ENCODE measurements at places on chromosomes 7 and 10. TPM values are rescaled to one million over a fixed set of nuclear protein-coding genes. Genes with fewer than 3 reads are reported as not detected.

- no peak for DNase-seq
Observed at GRCh38 chr7:28061824-28062196, 118.8 kb downstream of the JAZF1 start.

DNA sequence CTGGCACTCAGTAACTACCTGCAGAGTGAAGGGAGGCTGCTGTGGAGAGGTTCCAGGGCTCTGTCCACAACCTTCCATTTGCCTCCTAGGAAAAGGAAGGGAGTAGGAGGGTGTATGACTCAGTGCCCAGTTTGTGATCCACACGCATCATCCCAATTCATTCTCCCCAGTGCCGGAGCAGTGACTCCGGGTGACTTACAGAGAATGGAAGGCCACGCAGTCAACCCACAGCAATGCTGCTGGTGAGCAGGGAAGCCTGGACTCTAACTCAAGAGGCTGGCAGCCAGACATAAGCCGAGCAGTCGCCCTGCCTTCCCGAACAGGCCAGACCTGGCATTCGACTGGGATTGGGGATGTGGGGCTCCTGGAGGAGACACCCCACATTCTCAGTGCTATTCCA, 139.9 kb downstream of the SH3PXD2A start:
- no peak for DNase-seq

GRCh38 chr7:33395340-33395739, 266.0 kb downstream of the BBS9 start:
- no peak for DNase-seq

- no peak for DNase-seq
Observed at GRCh38 chr7:81846398-81846797, 76.6 kb upstream of the HGF start.

- no peak for DNase-seq
Observed at GRCh38 chr10:120770496-120770895, 80.7 kb upstream of the WDR11 start.

- DNase-seq = no peak
Observed at GRCh38 chr7:31249671-31250070, 90.9 kb downstream of the NEUROD6 start.

- no peak for DNase-seq
Observed at GRCh38 chr7:128117691-128118090, 86.5 kb upstream of the LRRC4 start.

KLLN gene
- total RNA-seq = not detected

LRWD1 gene
- total RNA-seq = 25.6 TPM

AZGP1 gene
- total RNA-seq = not detected

DNA sequence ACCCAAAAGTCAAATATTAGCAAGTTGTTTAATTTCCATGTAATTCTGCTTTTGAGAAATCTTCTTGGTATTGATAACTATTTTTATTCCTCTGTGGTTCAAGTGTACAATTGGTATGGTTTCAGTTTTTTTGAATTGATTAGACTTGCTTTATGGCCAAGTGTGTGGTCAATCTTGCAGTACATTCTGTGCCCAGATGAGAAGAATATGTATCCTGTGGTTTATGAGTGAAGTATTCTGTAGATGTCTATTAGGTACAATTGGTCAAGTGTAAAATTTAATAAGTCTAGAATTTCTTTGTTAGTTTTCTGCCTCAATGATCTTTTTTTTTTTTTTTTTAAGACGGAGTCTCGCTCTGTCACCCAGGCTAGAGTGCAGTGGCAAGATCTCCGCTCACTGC, 36.6 kb upstream of the C7orf33 start:
- DNase-seq = no peak

DNA sequence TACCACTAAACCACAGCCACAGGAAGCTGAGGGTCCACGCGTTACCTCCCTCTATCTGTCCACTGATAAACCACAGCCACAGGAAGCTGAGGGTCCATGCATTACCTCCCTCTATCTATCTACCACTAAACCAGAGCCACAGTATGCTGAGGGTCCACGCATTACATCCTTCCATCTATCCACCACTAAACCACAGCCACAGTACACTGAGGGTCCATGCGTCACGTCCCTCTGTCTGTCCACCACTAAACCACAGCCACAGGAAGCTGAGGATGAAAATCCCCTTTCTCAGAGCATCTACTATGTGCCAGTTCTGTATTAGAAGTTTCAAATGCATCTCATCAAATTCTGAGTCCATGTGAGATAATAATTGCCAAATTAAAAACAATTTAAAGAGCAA, 589.3 kb downstream of the DNAJB6 start:
- no peak for DNase-seq

GRID2IP gene
- total RNA-seq = not detected

VWDE gene
- total RNA-seq = not detected

- no peak for DNase-seq
Observed at GRCh38 chr10:34624323-34625153, 190.6 kb downstream of the PARD3 start.

GRCh38 chr7:117279931-117280557, 42.8 kb downstream of the WNT2 start:
- DNase-seq = no peak

GRCh38 chr10:23364378-23364777, 19.8 kb upstream of the C10orf67 start:
- DNase-seq = no peak

GRCh38 chr7:82699773-82700186, 256.2 kb upstream of the CACNA2D1 start:
- DNase-seq = no peak

SLIT1 gene
- total RNA-seq = 0.35 TPM

- no peak for DNase-seq
Observed at GRCh38 chr7:28371846-28372245, 40.5 kb upstream of the CREB5 start.
